ENCODE measurements at places on chromosomes 5 and 9.

DNA sequence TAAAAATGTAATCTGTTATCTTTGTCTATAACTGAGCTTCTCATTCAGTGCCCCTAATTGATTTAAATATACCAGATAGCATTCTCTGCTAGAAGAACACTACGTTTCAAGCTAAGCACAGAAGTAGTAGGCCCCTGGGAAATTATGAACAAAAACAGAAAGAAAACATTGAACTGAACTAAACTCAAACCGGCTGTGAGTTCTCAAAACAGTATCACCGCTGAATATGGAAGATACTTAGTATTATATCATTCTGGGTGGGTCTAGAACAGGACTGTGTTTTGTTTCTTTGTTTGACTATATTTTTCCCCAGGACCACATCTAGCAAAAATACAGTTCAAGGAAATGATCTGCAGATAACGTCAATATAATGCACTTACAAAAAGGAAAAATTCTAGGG, 95.1 kb upstream of the HMHB1 start:
- DNase-seq = no peak

- DNase-seq = no peak
Measured at GRCh38 chr5:137360607-137361006, 138.5 kb downstream of the SPOCK1 start.

DNA sequence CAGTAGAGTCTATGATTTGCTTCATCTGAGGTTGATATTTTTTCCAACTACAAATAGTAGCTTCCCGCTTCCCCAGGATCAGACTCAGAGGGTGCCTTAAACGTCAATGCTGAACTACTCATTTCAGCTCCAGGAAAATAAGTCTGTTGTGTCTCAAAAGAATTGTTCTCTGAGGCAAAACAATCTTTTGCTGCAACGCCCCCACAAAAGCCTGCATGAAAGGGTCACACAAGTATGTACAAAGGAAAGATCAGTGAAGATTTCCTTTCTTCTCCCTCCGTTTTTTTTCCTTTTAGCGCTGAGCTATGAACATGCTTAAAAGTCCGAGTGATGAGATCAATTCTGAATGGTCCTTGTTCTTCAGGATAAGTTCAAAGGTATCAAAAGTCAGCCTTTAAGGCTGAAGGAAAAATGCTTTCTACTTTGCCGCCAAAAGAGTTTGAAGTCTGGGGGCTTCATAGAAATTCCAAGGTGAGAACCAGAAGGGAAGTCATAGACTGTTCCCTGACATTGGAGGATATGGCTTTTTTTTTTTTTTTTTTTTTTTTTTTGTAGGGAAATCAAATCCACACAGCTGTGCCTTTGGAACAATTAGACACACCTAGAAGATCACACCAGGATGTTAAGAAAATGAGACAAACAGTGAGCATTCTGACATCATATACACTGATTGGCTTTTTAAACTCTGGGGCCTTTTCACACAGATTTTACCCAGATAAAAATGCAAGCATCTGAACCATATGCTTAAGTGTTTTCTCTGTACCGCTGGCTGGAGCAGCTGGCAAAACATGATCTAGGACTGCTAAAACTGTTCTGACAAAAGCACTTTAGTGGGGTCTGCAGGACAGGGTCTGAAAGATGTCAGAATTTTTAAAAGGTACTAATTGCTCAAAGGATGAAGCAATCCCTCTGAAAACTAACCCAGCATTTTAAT, 329.3 kb downstream of the ENC1 start:
- no peak for DNase-seq

- no peak for DNase-seq
Measured at GRCh38 chr9:96599298-96599697, 20.3 kb downstream of the CDC14B start.

- no peak for DNase-seq
Measured at GRCh38 chr9:33172256-33173238, 5.4 kb upstream of the B4GALT1 start.

GRCh38 chr5:177346820-177347219, 4.6 kb downstream of the LMAN2 start:
- no peak for DNase-seq

GRCh38 chr9:34590381-34591247, 1.1 kb upstream of the CNTFR start:
- DNase-seq = no peak

- no peak for DNase-seq
Measured at GRCh38 chr9:105051897-105052296, 123.9 kb upstream of the ABCA1 start.

DNA sequence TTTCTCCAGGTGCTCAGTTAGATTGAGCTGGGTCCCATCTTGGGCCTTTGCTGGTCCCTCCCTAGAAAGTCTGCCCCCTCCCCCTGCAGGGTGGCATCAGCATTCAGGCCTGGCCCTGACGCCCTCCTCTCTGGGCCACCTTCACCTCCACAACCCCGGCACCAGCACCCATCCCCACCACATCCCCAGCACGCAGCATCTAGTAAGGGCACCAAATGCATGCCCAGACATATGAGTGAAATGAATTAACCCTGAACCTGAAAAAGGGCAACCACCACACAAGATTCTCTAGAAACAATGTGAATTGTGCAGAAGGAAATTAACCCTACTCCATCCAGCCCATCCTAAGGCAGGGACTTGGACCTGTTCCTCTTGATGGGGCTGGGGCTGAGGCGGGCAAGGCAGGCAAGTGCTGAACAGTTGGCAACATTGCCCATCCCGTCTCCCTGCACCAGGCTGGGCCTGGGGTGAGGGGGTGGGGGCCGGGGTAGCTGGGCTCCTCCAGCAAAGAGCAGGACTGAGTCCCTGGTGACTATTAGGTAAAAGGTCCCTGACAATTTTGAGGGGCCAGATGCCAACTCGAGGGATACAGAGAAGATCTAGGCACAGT, 125.9 kb downstream of the KCNIP1 start:
- no peak for DNase-seq

GRCh38 chr9:134403682-134404301, 77.5 kb downstream of the RXRA start:
- DNase-seq = peak; percentile 79

GRCh38 chr5:172173564-172174153, 14.4 kb downstream of the STK10 start:
- no peak for DNase-seq

DNA sequence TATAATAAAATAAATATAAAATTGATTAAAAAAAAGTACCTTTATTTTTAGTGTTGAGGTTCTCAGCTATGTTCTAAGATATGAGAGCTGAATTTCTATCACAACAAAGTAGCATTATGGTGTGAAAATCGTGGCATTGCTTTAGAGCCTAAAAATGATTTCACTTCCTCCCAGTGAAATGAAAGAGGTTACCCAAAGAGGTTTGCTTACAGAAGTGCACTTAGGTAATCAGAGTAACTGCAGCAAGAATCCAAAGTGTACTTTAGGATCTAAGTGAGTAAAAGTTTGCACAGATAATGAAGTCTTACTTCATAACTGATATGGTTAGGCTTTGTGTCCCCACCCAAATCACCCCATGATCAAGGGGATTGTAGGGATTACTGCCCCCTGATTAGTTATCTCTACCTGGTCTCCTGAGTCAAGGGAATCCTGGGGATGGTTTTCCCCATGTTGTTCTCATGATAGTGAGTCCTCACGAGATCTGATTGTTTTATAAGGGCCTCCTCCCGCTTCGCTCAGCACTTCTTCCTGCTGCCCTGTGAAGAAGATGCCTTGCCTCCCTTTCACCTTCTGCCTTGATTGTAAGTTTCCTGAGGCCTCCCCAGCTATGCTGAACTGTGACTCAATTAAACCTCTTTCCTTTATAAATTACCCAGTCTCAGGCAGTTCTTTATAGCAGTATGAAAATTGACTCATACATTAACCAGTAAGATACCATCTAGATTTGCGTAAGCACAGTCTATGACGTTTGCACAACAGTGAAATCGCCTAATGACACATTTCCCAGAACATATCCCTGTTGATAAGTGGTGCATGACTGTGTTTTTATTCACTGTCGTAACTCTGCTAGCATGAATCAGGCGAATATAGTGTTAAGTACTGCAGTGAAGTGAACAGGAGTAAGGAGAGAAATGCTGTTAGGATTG, 40.3 kb upstream of the LRRC70 start:
- DNase-seq = no peak

DNA sequence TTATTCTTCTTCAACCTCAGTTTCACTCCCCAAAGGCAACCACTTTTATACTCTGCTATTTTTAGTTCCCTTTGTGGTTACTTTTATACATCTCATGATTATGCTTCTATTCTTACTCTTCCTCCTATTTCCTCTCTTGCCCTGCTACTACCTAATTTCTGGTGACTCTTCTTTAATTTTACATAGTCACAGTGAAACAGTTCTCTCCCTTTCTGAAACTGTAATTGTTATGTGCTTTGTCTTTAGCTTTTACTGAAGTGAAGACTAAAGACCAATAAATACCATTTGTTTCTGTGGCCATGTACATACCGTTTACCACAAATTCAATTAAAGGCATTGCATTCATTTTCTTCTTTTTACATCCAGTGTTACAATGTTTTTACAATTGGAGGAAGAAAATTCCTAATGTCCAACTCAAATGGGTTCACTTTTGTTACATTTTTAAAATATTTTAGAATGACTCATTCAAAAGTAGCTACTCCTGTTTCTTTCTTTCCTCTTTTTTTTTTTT, 410.6 kb downstream of the PSAT1 start:
- DNase-seq = peak; percentile 19

GRCh38 chr5:854966-855743, 4.4 kb upstream of the ZDHHC11 start:
- no peak for DNase-seq

- DNase-seq = no peak
Measured at GRCh38 chr5:74542482-74542881, 98.0 kb downstream of the ENC1 start.

GRCh38 chr5:170159101-170159698, 53.5 kb downstream of the FOXI1 start:
- no peak for DNase-seq

- no peak for DNase-seq
Measured at GRCh38 chr5:109351988-109352864, 57.5 kb downstream of the PJA2 start.

GRCh38 chr9:14351221-14351836, 37.4 kb upstream of the NFIB start:
- DNase-seq = no peak

DNA sequence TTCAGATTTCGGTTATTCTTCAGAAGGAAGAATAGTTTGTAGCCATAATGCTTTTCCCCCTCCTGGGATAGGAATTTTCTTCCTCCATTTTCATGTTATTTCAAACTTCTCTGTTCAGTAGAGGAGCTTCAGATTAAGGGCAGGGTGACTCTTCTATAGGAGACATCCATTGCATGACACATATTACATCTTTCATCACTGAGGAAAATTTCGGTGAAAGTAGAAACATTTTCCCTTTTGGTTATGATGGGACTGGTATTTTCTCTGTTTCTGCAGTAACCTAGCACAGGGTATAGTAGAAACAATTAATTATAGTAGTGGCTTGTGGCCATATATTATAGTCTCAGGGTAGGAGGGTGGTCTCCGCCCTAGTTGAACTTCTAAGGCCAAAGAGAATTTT, 1.1 kb downstream of the IPO11 start:
- DNase-seq = no peak

GRCh38 chr9:2824564-2824963, 19.3 kb downstream of the PUM3 start:
- DNase-seq = no peak

- DNase-seq = no peak
Measured at GRCh38 chr9:79559495-79560181, 12.1 kb upstream of the TLE4 start.
